ENCODE measurements at places on chromosomes 3 and 15.

DNA sequence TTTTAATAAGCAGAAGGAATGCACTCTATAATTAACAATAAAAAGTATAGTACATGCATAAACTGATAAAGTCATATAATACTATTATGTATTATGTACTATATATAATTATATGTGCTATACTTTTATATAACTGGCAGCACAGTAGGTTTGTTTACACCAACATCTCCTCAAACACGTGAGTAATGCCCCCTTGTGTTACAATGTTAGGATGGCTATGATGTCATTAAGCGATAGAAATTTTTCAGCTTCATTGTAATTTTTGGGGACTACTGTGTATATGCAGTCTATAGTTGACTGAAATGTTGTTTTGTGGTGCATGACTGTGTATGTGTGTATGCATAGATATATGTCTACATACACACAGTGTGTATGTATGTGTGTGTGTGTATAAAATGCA is 100.6 kb downstream of the SLMAP start:
- no peak for DNase-seq

DNA sequence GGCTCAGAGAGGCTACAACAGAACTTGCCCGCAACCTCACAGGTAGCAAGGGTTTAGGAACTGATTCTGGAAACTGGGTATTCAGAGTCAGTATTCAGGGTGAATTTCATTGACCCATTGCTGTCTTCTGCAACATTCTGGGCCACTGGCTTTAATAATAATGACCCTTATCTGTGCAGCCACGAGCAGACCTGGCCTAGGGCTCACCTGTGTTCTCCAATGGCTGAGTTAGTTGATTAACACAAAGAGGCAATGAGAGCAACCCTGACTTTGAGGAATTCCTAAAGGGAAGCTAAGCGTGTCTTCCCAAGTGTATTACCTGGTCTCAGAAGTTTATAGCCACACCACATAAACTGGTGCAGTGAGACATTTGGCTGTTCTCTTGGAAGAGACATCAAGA is 289.9 kb downstream of the EPHB1 start:
- no peak for DNase-seq

DNA sequence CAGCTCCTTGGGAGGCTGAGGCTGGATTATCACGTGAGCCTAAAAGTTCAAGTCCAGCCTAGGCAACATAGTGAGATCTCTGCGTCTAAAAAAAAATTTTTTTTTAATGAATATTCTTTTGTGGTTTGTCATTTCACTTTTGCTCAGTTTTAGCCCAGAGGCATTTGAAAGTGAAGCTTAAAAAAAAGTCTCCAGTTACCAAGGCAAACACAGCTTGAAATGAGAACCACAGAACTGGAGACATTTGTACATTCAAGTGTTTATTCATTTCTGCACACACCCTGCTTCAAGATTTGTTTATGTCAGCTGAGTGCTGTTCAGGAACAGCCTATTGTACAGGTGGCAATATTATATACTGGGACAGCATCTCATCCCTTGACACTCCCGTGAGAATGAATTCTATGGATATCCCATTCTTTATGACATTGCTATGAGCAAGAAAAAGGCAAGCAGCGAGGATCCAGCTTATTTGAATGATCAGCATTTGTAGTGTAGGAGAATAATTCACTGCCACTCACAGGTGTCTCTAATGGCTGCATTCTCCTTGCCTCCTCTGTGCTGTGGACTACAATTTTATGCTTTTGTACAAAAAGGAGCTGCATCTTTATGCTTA is 444.8 kb upstream of the GRM7 start:
- DNase-seq = no peak

DNA sequence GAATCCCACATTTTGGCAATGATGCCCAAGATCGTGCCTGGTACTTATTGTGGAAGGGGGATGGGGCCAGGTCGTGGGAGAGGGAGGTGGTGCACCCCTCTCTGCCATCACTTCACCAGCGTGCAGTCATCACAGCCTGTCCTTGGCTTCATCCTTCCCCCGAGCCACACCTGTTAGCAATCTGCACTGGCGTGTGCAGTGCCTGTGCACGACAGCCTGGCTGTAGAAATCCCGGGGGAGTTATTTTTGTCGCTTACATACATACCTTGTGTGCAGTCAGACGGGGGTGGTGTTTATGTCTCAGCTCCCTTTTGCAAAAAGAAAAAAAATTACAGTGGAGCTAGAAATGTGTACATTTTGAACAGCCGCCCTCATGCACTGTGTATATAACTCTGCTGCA is 216.0 kb downstream of the TLE3 start:
- no peak for DNase-seq

DNA sequence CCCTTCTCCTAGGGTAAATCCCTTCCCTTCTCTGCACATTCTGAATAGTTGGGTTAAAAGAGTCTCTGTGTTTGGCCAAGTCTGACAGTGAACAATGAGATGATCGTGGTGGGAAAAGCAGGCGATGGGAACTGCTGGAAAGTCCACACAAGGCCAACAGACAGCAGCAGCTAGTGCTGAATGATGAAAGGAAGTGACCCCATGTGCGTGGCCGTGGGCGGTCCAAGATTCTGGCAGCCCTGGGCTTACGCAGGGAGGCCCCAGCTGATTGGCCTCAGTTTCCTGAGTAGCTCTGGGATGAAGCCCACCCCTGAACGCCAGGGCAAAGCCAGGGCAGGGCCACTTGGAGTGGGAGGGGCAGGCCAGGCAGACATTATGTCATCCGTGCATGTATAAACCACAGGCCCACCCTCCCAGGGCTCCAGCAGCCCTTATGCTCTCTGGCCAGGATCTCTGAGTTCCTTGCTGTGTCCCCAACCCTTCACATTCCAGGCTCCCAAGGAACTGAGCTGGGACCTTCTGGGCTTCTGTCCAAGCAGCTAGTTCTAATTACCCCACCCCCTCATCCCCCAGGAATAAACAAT is 57.8 kb downstream of the CDC25A start:
- DNase-seq = no peak

- DNase-seq = peak; percentile 21
Observed at GRCh38 chr3:114362815-114363214, 69.0 kb downstream of the TIGIT start.

DNA sequence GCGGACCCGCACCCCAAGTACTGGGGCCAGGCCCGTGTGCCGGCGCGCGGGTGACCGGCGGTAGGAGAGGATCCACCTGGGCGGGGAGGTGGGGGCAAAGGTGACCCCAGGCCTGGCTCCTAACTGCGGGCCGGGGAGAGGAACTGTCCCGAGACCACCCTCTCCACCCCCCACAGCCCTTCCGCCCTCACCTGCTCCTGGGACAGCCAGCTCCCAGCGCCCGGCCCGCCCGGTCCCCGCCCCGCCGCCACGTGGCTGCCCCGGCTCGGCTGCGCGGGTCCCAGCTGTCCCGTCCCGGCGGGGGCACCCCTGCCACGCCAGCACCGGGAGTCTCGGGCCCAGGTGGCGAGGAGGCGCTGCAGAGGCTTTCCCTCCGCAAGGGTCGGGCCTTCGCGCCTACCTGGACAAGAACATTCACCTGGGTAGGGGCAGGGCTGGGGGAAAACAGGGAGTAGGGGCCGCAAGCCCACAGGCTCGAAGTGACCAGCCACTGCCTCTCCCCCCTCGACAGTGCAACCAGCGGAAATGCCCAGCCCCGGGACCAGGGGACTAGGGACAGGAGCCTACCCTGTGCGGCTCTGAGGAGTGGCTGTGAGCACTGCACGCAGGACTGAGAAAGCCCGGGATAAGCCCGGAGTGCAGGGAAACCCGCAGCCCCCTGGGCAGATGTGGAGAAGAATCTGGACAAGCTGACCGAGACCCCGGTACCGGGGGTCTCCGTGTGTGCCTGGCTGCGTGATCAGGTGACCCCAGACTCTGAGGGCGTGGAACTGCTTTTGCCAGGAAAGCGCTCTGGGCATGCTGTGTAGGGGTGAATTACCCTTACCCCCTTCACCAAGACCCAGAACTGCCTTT is at the start of gene SLC12A8:
Gene SLC12A8 (minus strand): TSS at position 240 of the 855 bp plus-strand sequence. CDS start 1,399 bp downstream, outside the sequence.
- DNase-seq = no peak

DNA sequence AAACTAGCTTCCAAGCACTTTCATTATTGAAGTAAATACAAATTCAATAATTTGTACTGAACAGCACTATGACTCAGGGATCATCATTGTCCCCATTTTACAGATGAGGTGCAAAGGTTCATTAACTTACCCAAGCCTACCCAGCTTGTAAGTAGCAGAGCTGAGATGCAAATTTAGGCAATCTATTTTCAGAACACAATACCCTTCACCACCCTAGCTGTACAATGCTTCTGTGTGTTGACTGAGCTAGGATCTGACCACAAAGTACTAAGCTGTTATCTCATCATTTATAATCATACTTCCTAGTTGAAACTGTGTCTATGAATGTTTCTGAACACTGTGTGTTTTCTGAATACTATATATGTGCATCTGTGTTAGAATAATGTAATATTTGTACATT is 3.2 kb upstream of the ILDR1 start:
- no peak for DNase-seq

DNA sequence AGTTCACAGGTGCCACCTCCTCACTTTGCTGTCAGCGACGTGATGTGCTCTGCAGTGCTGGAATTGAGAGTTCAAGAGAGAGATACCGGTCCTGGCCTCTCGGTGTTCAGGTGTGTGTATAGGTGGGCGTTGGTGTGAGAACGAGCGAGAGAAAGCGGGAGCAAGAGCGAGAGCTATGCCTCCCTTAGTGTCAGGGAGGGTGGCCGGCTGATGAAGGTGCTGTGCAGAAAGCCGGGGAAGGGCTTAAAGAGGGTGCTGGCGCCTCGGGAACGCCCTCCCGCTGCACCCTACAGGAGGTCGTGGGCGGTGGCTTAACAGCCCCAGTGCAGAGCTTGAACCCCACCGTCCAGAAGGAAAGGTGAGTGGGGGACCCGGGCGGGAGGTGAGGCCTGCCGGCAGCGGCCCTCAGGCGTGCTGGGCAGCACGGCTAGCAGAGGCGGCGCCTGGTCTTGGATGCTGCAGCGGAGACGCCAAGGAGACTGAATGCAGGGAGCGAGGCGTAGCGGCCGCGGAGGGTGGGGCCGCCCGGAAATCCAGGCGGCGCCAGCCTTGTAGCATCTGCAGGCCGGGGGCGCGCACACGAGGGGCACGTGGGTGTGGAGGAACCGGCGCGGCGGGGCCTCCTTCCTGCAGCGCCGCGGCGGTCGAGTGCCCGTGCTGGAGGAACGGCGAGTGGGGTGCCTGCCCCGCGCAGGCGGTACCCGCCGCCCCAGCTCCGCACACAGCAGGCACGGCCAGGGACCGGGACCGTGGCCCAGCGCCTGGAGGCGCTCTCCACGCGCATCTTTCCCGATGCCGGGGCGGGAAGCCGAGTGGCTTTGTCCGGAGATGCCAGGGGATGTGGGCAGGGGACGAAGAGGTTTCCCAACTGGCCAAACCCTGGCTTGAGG is 246.8 kb upstream of the TOPAZ1 start:
- DNase-seq = peak; percentile 48

GRCh38 chr3:179278932-179279693 is 28.2 kb upstream of the KCNMB3 start:
- DNase-seq = no peak

DNA sequence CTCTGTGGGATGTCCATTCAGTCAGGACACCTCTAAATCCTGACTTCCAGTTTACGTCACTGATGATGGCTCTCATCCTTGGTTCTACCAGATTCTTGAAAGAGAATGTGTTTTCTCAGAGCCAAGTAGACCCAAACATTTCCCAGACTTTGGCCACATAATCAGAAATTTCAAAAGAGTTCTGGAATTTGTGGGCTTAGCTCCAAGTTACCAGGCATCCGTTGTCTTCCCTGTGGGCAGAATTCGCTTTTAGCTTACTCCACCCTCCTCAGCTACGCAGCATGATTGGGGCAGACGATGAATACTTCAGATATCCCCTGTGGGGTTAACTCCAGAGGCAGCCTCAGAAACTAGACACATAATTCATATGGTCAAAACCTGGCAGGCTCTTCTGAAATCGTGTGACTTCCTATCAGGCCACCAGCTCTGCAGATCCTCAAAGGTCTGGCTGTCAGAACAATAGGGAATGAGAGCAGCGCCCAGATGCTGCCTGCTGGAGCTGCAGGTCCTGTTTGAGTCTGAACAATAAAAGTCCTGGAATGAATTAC is 30.6 kb downstream of the CRTC3 start:
- no peak for DNase-seq

- no peak for DNase-seq
Observed at GRCh38 chr3:135145581-135145980, 350.5 kb downstream of the EPHB1 start.

GRCh38 chr3:58824285-58824684 is 157.7 kb upstream of the FAM3D start:
- peak; percentile 12 for DNase-seq

GRCh38 chr3:167241048-167241845 is 138.8 kb downstream of the ZBBX start:
- no peak for DNase-seq

- no peak for DNase-seq
Observed at GRCh38 chr3:106628407-106628806, 748.8 kb upstream of the CCDC54 start.

GRCh38 chr3:183699238-183699947 is 1.8 kb downstream of the YEATS2 start:
- DNase-seq = no peak

GRCh38 chr15:25738171-25738965 is 124.8 kb downstream of the ATP10A start:
- peak; percentile 55 for DNase-seq

GRCh38 chr3:83622526-83622925 is 1336.3 kb upstream of the CADM2 start:
- no peak for DNase-seq

- DNase-seq = no peak
Observed at GRCh38 chr3:161317077-161317476, 54.2 kb downstream of the SPTSSB start.

- DNase-seq = no peak
Observed at GRCh38 chr15:81473177-81473576, 99.2 kb upstream of the TMC3 start.

- DNase-seq = no peak
Observed at GRCh38 chr3:116663161-116664110, 46.1 kb upstream of the TUSC7 start.

DNA sequence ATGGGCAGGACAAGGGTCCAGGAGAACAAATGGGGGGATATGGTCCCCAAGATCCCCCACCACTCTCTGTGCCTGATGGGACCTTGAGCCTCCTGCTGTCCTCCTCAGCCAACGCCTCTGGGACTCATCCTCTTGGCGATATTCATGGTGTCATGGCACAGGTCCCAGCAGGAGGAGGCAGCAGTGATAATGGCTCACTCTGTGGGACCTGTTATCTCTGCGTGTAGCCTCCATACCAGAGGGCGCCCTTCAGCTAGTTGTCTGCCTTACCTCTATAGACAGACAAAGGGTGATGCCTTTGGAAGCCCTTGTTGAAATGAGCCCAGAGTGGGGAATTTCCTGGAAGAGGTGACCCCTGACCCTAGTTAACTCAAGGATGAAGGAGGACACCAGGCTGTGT is 7.4 kb downstream of the ZBTB47 start:
- no peak for DNase-seq

- DNase-seq = no peak
Observed at GRCh38 chr3:9079676-9080075, 116.4 kb upstream of the RAD18 start.

- DNase-seq = no peak
Observed at GRCh38 chr3:57130571-57131209, 34.5 kb downstream of the IL17RD start.

DNA sequence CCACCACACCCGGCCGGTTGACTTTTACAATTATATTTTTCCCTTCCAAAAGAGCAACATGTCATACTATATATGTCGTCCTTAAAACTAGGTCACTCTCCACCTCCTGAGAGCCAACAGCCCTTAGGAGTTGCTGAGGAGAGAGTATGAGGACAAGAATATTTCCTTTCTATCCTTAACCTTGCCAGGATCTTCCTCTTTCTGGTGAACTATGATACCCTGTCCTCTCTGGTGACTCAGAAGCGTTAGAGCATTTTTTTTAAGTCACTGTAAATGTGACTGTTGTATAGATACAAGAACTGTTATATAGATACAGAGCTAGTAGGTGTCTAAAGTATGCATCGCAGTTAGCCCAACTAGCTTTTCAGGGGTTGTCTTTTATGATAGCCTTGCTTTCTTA is 33.7 kb upstream of the MTHFS start:
- no peak for DNase-seq

Measured in NCI-H1105 (cell line).